Urinary bladder (tissue), 4 donors: ENCODE measurements at places on chromosomes 6 and 20. TPM values are rescaled to one million over a fixed set of nuclear protein-coding genes. Genes with fewer than 3 reads are reported as not detected.

TBP gene
- 11.4 TPM for total RNA-seq

SIRT5 gene
- 16.4 TPM for total RNA-seq

VSX1 gene
- not detected for total RNA-seq

MDFI gene
- total RNA-seq: 32.6 TPM

RALGAPB gene
- total RNA-seq: 52.5 TPM

VWA7 gene
- total RNA-seq: 0.42 TPM

POU3F2 gene
- total RNA-seq: 0.16 TPM

BPIFA1 gene
- total RNA-seq: not detected

- DNase-seq: no peak
These were observed 64.5 kb upstream of the RIN2 start for GRCh38 chr20:19693508-19693907.

- DNase-seq: no peak
These were observed 178.9 kb downstream of the FUT9 start for GRCh38 chr6:96194675-96195074.

DNA sequence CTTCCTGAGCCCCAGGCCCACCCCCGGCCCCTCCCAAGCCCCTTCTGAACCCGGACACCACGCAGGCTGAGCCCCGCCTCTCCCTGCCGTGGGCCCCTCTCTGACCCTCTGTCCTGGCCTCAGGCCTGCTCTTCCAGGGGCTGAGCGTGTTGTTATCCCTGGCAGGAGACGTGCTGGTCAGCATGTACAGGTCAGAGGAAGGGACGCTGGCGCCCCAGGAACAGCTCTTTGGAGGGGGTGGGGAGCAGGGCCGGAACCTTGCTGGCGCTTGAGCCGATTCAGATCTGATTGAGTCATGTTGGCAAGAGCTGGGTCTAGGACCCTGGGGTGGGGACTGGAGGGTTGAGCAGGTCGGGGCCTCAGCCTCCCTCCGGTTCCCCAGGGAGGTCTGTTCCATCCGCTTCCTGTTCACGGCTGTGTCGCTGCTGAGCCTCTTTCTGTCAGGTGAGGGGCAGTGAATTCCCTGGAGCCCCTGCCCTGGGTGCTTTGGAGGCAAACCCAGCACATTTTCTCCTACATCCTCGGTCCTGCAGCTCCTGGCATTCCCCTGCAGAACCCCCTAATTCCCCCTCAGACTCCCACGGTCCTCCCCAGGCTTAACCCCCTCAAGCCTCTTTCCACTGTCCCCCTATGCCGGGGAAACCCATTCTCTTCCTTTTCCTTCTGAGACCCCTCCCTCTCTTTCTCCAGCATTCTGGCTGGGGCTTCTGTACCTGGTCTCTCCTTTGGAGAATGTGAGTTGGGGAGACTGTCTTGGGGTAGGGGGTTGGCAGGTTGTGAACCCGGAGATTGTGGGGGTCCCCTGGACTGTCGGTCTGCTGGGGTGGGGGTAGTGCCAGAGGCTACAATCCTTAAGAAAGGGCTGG is 2.0 kb downstream of the SPAG4 start:
- DNase-seq: no peak

- no peak for DNase-seq
These were observed 437.5 kb downstream of the TFAP2A start for GRCh38 chr6:9977411-9977810.

DNA sequence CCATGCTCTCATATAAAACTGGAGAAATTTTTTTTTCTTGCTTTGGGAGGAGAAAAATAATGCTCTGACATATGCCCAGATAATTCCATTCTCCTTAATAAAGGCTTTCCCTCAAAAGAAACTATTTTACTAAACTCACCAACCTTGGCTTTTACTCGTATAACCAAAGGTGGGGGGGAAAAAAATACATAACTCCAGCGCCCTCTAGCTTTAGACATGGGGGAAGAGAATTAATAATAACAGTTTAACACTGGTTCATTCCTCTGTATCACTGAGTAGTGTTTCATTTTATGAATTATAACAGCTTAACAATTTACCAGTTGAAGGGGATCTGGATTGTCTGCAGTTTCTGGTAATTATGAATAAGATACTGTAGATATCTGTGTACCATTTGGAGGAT is 1226.1 kb downstream of the GRIK2 start:
- DNase-seq: no peak

GRCh38 chr20:45910670-45911485 is 1.1 kb downstream of the PLTP start:
- DNase-seq: peak; percentile 95

GRCh38 chr6:43767553-43768505 is 2.2 kb upstream of the VEGFA start:
- DNase-seq: no peak

DNA sequence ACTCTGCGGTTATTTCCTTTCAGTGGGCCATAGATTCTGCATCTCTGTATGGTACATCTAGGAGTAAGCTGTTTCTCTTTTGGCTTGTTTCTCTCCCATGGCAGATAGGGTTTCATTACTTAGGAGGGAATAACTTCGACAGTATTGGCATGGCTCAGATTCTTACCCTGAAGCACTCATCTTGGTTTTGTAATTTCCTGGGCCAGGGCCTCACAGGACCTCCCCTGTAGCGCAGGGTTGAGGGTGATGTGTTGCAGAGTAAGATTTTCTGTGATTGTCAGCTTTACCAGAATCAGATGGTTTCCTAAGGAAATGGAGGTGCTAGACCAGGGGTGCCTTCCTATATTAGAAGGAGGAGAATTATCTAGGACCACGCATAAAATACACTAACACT is 78.3 kb downstream of the STXBP5 start:
- DNase-seq: no peak

DNA sequence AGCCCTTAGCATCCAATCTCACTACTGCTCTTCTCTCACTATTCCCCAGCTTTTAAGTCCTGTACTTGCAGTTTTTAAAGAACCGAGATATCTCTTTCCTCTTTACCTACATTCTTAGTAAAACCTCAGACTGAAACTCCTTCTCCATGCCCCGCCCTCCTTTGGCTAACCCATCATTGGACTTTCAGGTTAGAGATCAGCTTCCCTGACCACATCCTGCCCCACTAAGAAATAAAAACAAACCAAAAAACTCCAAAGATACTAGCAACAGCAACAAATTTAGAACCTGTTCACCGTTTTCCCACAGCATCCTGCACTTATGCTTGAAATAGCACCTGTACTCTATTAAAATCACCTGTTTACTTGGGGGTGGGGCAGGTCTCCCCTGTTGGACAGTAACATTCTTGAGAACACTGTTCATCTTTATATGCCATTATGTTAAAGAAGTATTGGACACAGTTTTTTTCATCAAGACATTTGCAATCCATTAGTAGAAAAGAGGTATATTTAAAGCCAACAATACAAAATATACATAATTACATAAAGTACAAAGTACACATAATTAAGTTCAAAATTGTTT is 16.3 kb upstream of the SMAP1 start:
- DNase-seq: no peak

DNA sequence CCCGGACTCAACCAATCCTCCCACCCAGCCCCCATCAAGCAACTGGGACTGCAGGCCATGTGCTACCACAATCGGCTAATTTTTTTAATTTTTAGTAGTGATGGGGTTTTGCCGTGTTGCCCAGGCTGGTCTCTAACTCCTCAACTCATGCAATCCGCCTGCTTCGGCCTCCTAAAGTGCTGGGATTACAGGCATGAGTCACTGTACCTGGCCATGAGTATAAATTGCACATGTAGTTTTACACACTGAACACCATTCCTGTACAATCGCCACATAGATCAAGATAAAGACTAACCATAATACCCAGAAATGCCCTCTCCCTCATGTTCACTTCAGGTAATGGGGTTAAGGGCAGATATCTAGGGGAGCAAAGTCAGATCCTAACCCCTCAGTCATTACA is 26.4 kb downstream of the TRPC4AP start:
- no peak for DNase-seq

GRCh38 chr6:34486106-34486740 is 20.3 kb downstream of the PACSIN1 start:
- no peak for DNase-seq

DNA sequence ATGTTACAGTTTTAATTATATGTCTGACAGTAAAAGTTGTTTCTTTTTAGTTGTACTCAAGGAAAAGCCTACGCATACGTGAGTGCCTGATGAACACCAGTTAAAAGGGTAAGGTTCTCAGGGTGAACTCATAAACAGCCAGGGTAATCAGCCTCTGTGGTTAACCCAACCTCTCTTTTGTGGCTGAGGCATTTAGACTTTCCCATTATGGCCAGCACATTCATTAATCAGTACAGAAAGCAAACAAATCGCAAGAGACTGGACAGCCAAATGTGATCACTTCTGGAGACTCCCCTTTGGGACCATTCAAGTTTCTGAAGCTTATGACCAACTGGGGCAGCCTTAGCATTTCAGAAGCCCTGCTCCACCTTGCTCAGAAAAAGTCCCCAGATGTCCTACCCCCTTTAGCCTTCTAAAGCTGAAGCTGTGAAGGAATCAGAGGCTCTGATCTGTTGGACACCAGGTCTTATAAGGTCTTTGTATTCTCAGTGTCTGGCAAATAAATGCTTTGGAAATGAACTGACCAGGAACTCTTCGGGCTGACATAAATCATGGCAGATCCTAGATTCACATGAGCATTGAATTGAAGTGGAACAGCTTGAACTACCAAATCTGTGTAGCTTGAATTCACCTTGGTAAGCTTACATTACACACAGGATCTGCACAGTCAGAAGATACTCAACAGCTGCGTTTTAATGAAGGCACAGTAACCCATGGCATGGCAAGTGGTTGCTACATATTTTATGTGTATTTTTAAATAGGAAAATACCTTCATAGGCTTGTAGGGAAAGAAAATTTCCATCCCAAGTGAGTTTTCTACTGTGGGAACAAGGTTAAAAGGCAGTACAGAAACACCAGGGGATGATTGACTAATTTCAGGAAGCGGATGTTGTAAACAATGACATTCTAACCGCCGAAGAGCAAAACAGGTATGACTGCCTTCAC is 18.7 kb downstream of the IL20RA start:
- no peak for DNase-seq

DNA sequence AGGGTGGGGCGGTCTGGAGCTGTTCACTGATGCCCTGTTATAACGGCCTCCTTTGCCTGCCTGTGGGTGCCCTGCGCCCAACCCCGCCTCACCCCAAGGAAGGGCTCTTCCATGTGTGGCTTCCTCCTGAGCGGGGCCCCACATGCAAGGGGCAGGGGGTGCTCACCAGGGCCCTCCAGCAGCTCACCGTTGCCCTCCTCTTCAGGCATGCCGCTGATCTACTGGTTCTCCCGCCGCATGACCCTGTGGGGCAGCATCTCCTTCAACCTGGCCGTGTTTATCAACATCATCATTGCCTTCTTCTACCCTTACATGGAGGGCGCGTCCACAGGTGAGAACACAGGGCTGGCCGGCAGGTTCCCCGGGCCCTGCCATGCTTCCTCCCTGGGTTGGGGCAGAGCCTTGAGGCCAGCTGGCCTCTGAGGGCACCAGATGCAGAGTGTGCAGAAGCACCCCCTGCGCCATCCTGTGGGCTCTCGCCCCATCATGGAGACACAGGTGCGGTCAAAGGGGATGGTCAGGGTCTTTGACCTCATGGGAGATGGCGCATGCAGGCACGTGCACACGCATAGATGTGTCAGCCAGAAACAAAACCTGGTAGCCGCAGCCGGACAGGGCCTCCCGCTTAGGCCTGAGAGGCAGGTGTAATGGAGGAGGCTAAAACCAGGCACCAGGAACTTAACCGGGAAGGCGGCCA is 22.9 kb downstream of the UQCC2 start:
- no peak for DNase-seq

- no peak for DNase-seq
These were observed 13.8 kb downstream of the FOXQ1 start for GRCh38 chr6:1325461-1326309.
